MG63 (cell line): ENCODE measurements at places on chromosomes 7 and 10. TPM values are rescaled to one million over a fixed set of nuclear protein-coding genes. Genes with fewer than 3 reads are reported as not detected.

GRCh38 chr7:83306502-83306901, 143.8 kb upstream of the PCLO start:
- DNase-seq: no peak

DNA sequence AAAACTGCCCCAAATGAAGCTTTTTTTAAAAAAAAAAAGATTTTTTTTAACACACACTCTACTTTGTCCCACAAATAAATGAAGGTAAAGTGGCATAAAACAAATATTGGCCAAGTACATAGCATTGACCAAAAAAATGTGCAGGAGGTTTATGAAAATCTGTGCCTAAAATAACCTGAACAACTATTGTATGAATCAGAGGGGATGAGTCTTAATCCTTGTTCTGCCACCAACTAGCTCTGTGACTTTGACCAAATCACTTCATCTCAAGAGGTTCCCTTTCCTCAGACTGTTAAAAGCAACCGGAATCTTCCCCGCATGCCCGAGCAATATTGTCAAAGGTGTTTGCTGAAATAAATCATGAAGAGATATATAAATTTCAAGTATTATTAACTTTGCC, 150.4 kb upstream of the NEBL start:
- DNase-seq: no peak

DNA sequence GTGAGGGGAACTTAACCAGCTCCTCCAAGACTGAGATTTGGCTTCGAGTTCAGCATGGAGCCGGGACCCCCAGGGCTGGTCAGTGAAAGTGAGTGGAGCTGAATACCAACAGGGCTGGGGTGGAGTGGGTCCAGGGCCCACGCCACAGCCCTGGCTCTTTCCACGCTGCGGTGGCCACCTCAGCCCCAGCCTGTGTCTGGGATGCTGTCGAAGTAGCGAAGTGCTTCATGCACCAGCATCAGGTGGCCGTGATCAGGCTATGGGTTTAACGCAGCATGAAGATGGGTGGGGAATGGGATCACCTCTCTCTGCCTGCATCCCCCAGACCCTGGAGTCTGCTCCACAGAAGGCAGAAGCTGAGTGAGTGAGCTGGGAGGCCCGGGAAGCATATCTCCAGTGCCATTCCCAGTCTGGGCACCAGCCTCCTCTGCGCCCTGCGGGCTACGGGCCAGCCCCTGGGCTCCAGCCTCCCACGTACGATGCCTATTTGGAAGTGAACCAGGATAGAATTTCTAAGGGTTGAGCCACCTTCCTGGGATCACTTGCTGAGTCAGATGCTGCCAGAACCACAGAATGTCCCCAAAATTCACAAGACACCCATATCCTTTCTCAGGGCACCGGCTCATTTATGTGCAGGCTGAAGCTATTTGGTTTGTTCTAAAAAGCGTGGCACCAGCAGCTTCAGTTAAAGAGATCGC, 131.1 kb upstream of the CHST15 start:
- peak; percentile 76 for DNase-seq

GRCh38 chr7:138338361-138338760, 121.7 kb upstream of the TRIM24 start:
- DNase-seq: peak; percentile 79

Gene FRMD4A
- total RNA-seq: 2.4 and 8.8 TPM in 2 replicates

GRCh38 chr7:151009327-151010036, 14.8 kb downstream of the ATG9B start:
- no peak for DNase-seq

GRCh38 chr10:133299738-133300137, 8.9 kb downstream of the TUBGCP2 start:
- no peak for DNase-seq

Gene DDC
- total RNA-seq: not detected in 2 replicates

DNA sequence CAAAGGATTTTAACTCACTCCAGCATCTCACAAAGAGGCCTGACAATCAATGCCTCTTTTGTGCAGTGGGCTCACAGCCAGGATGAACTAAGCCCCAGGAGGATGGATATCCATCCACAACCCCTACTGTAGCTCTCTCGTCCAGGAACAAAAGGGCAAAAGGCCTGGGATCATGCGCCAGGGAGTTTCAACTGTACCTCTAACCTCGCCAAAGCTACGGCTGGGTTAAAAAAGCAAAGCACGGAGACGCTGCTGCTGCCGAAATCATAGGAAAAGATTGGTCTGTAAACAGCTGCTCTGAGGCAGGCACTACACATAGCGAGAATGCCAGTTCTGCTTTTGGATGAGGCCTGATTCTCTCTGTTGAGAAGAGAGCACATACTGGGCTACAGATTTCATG, 32.1 kb downstream of the VSTM4 start:
- DNase-seq: no peak

GRCh38 chr10:117160567-117160966, 22.5 kb upstream of the VAX1 start:
- no peak for DNase-seq

DNA sequence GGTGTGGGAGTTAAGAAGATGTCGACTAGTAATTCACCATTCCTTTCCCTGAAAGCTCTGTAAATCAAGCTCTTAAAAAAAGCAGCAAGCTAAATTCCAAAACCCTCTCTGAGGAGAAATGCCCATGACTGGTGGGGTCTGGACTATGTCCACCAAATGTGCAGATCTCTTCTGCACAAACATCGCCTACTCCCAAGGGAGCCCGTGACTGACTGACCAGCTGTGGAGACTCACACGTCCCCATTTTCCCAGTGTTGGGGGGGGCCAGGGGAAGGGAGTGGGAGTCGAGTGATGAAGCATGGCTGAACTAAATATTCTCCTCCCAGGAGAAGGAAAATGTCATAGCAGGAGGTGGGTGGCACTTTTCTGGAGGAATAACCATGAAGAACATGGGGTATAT, 164.1 kb upstream of the HPS1 start:
- no peak for DNase-seq

GRCh38 chr10:97515271-97515978, 16.7 kb downstream of the UBTD1 start:
- DNase-seq: no peak

Gene FIS1
- total RNA-seq: 89.9 and 96.4 TPM in 2 replicates

GRCh38 chr7:117809958-117810357, 63.3 kb downstream of the CTTNBP2 start:
- no peak for DNase-seq

DNA sequence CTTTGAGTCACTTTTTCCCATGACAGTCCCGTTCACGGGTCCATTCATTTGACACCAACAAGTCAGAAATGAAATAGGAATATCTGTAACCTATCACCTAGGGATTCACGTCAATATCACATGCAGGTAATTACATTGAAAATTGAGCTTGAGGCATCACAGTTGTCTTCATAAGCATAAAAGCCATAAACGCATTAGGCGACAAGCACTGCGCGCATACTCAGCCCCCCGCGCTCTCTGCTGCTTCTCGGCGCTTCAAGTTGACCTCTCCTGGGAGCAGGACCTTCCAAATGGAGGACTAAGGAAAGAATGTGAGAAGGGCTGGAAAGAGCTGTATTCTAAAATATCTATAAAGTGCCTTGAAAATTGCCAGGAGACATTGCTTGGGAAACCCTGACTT, 130.5 kb upstream of the TNS3 start:
- no peak for DNase-seq

Gene IKZF1
- not detected in 2 replicates for total RNA-seq

GRCh38 chr10:5903563-5903962, 13.5 kb downstream of the FBH1 start:
- no peak for DNase-seq

DNA sequence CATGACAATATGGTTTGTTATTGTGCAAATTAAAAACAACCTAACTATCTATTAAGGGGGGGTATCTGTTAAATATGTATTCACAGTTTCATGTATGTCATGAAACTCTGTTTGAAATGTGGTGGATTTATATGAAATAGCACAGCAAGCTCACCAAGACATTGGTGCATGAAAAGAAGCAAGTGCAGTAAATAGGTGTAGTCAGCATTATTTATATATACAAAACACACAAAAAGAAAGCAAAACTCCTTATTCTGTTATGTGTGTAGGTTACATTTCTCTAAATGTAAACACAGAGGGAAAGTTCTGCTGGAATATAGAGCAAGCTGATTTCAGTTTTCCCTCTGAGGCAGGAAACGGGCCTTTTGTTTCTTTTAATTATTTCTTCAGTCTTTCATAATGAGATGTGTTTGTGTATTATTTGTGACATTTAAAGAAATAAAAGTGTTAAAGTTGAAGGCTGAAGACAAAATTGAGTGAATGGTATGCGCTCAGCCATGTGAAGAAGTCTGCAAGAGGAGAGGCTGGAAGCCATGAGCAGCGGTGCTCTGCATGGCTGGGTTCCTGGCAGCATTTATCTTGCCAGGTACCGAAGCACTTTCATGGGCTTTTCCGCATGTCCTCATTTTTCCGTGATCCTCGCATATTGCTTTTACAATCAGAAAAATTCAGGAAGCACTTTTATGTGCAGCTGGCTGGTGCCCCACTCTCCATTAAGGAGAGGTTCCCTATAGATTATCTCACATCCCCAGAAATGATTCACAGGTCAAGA, 38.5 kb downstream of the GRID1 start:
- DNase-seq: no peak

GRCh38 chr10:69405221-69405620, 11.5 kb downstream of the TACR2 start:
- DNase-seq: no peak

Gene VPS37D
- 1.4 and 2.6 TPM in 2 replicates for total RNA-seq

DNA sequence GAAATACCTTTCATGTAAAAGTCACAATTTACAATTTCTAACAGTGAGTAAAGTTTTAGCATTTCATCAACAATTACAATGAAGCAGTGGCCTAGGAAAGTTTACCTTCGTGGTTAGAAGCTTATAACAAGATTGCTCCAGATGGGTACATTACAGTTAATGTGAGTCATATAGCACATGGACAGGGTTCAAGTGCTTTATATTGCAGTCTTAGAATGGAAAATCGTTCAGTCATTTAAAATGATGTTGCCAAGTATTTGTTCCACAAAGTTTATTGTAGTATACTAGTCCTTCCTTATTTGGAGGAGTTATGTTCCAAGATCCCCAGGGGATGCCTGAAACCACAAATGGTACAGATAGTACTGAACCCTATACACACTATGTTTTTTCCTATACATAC, 174.6 kb upstream of the TARP start:
- DNase-seq: no peak

DNA sequence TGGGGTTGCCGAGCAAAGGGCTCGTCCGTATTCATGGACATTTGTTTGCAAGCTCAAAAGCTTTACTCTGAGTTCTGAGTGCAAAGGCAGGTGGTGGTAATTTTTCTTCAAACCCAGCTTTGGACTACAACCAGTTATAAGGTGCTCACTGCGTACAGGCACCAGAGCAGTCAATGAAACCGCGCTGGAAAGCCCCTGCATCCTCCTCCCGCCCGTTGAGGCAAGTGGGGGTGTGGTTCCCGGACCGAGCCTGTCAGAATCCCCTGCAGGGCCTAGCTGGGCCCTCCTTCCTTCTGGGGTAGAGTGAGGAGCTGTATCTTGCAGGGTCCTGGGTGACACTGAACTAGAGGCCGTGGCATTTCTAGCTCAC, 22.3 kb downstream of the AMZ1 start:
- no peak for DNase-seq

Gene FAM25C
- total RNA-seq: 4.6 TPM in 1 of 2 replicates, not detected in the other

Gene TMEM270
- not detected in 2 replicates for total RNA-seq

Gene MINPP1
- 20.4 and 48.0 TPM in 2 replicates for total RNA-seq

- no peak for DNase-seq
Measured at GRCh38 chr7:35257251-35258124, 3.6 kb upstream of the TBX20 start.

DNA sequence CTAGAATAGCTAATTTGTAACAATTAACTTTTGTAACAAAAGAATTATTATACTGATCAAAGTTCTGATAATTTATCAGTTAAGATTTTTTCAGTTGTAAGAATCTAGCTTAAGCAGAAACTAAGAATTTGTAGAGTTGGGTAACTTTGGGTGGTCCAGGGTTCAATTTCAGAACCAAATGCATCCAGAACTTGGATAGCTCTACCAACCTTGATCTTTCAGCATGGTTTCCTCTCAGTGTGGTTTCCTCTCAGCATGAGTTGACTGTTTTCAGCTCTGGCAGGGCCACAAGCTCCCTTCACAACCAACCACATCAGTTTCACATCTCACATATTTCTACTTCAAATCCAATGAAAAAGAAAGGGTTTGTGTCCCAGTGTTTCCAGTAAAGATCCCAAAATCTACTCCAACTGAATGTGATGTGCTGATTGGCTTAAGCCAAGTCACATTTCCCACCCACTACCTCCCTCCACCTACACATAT, 3.3 kb upstream of the FAS start:
- no peak for DNase-seq

Gene TBRG4
- 82.0 and 126 TPM in 2 replicates for total RNA-seq

GRCh38 chr10:131198401-131198800, 113.1 kb downstream of the TCERG1L start:
- no peak for DNase-seq

Gene MBLAC1
- 1.9 TPM in 1 of 2 replicates, not detected in the other for total RNA-seq

DNA sequence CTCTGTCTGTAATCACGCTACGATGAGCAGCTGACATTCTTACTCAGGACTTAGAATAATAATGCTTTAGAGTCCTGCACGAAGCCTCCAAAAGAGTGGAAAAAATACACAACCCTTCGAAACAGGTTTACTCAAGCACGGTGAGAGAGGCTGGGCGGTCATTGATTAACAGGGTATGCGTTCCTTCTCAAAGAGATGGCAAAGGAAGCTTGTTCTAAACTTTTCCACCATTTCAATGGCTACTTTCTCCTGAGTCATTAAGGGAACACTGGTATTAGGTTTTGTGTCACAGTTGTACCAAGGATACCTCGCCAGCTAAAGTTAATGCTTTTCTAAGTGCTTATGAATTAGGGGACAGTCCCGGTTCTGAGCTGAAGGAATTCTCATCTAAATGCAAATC, 141.9 kb upstream of the RHEB start:
- no peak for DNase-seq

GRCh38 chr10:46544989-46545791, 11.3 kb downstream of the GPRIN2 start:
- DNase-seq: no peak

Gene ZNF786
- total RNA-seq: 3.6 and 4.5 TPM in 2 replicates

DNA sequence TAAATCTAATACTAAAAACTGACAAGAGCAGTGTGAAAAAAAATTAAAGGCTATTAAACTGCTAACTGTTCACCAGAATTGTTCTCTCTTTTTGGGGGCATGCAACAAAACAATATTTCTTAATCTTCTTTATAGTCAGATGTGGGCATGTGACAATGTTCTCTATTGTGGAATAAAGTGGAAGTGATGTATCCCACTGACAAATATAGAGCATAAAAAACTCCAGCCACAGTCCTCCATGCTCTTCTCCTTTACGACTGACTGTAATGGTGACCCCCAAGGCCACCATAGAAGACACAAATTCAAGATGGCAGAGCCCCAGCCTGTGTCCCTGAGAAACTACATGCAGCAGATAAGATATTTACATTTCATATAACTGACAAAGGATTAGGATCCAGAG, 11.6 kb upstream of the CCDC6 start:
- DNase-seq: no peak

- no peak for DNase-seq
Measured at GRCh38 chr7:100603726-100604027, 1.5 kb downstream of the PCOLCE start.

DNA sequence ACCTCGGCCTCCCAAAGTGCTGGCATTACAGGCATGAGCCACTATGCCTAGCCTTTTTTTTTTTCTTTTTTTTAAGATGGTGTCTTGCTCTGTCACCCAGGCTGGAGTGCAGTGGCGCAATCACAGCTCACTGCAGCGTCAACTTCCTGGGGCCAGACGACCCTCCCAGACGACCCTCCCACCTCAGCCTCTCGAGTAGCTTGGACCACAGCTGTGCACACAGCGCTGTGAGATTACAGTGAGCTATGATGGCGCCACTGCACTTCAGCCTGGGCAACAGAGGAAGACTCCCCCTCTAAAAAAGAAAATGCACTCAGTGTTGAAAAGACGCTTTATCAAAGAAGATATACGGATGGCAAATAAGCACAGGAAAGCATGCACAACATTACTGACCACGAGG, 16.5 kb upstream of the WIPI2 start:
- no peak for DNase-seq
